ENCODE measurements at places on chromosomes 5 and 9.

GRCh38 chr5:170534177-170534576 is 30.4 kb downstream of the KCNIP1 start:
- DNase-seq, result no peak

DNA sequence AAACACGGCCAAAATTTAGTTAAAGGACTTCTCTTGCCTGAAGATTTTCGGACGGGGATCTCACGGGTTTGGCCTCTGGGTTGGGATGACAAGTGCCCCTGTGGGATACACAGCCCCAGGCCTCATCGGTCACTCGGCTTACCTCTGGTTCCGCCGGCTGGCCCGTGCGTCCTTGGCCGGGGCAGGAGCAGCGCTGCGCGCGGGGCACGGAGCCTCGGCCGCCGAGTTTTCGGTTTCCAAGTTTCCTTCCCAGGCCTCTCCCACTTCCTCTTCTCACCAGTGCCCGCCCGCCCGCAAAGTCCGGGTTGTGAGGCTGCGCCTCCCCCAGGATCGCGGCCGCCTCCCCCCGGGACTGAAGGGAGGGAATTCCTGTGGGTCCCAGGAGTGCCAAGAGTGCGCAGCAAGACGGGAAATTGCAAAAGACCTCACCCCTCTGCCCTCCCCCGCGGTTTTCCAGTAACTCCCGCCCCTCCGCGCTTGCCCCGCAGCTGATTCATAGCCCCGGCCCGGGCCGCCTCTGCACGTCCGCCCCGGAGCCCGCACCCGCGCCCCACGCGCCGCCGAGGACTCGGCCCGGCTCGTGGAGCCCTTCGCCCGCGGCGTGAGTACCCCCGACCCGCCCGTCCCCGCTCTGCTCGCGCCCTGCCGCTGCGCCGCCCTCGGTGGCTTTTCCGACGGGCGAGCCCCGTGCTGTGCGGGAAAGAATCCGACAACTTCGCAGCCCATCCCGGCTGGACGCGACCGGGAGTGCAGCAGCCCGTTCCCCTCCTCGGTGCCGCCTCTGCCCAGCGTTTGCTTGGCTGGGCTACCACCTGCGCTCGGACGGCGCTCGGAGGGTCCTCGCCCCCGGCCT is at the start of gene OSMR:
TSS of gene OSMR (plus strand) at position 487 of the 853 bp plus-strand sequence. CDS start 23,033 bp downstream, outside the sequence.
- no peak for DNase-seq

GRCh38 chr9:19281801-19282200 is 51.3 kb downstream of the DENND4C start:
- no peak for DNase-seq

- DNase-seq, result no peak
Measured at GRCh38 chr5:125228363-125229070, 482.1 kb upstream of the ZNF608 start.

DNA sequence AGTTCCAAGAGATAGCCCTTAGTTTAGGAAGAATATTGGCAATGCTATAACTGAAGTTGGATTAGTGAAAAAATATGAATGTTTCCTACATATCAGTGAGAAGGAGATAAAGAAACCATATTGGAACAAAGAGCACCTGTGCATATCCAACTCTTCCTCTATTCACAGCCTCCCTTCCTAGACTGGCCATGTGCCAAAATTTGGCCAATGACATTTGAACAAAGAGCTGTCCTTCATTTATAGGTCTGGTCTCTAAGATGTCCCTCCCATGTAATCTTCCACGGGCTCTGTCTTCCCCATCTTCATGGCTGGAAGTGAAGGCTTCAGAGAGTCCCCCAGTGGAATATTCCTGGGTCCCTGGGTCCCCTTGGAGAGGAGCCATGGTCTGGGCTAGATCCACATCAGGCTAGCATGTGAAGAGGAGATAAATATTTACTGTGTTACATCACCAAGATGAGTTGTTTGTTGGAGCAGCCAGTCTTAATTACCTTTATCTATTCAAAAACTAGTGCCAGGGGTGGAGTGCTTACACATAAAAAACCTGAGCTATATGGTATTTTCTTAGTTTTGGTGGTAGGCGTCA is 190.0 kb upstream of the S1PR3 start:
- no peak for DNase-seq

- no peak for DNase-seq
Measured at GRCh38 chr9:137486141-137486490, 27.0 kb upstream of the NSMF start.

Measured in COR-L47 (cell line).